Activated CD4-positive, alpha-beta memory T cell treated with anti-CD3 and anti-CD28 coated beads for 36 hours (primary cell): ENCODE measurements at places on chromosomes 12 and 14.

GRCh38 chr12:110534811-110535210, 32.7 kb downstream of the RAD9B start:
- H3K4me1 ChIP-seq, result peaks cover 43% of the 10 kb centered on the region
- H3K27me3 ChIP-seq, result no peaks in the 10 kb centered on the region
- no peak overlapping the region for H3K27ac ChIP-seq
- no peak for DNase-seq
- H3K4me3 ChIP-seq, result no peak overlapping the region

- H3K27me3 ChIP-seq, result peaks cover 3% of the 10 kb centered on the region
- no peak for DNase-seq
Measured at GRCh38 chr14:38404100-38404541, 148.2 kb upstream of the CLEC14A start.

DNA sequence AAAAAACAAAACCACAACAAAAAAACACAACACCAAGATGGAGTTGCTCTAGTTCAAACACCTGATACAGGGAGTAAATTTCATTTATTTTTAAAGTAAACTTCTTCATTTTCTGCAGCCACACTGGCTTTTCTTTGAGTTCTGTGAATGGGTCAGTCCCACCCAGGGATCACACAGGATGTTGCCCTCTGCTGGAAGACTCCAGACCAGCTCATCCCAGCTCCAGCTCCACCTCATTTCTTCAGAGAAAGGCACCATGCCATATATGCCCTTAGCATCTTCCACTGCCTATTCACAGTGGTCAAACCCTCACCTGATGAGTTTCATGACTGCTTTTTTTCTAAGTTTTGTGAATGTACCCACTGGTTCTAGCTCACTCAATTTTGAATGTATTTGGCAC, 8.0 kb downstream of the GLIPR1 start:
- H3K27me3 ChIP-seq, result no peaks in the 10 kb centered on the region
- peaks cover 11% of the 10 kb centered on the region for H3K36me3 ChIP-seq
- H3K4me3 ChIP-seq, result no peak overlapping the region
- no peak overlapping the region for H3K27ac ChIP-seq
- peak; percentile 29 for DNase-seq

- H3K36me3 ChIP-seq, result no peaks in the 10 kb centered on the region
- peaks cover 3% of the 10 kb centered on the region for H3K27me3 ChIP-seq
- no peaks in the 10 kb centered on the region for H3K4me1 ChIP-seq
- H3K27ac ChIP-seq, result no peak overlapping the region
Measured at GRCh38 chr12:15684896-15685658, 104.1 kb downstream of the EPS8 start.

DNA sequence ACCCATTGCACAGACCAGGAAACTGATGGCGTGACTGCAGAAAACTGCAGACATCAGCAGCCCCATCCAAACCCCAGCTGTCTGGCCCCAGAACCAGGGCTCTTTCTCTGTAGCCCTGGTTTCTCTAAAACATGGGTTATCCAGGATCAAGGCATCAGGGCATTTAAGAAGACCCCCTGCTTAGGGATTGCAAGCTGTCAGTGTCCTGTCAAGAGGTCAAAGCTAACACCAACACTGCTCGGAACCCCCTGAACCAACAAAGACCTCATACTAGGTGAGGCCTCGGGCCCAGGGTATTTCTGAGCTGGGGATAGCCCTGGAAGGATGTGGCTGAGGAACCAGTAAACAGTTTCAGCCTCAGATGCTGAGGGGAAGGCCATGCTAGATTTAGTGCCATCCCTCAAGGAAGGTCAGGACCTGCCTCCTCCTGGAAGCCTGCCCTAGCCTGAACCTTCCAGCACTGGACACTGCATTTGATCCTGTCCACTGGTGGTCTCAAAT, 39.2 kb downstream of the BCL11B start:
- peak; percentile 59 for DNase-seq
- peaks cover 94% of the 10 kb centered on the region for H3K4me1 ChIP-seq
- H3K4me3 ChIP-seq, result peak overlapping the region; percentile 76

DNA sequence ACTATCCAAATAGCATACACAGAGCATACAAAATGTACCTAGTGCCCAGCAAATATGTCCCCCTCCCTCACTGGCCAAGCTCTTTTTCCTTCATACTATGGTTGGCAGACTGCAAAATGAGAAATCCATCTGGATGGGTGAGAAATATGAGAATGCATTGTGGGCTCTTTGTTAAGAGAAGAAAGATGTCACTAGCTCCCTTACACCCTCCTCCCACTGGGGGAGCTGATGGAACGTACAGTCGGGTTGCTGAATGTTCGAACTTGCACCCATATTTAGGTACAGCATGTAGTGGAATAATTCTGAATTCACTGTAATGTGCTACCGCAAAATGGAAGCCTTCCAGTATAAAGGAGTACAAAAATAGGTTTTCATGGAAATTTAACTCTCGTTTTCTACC, 377.4 kb downstream of the GRIN2B start:
- DNase-seq, result no peak
- H3K4me1 ChIP-seq, result no peaks in the 10 kb centered on the region
- H3K27me3 ChIP-seq, result no peaks in the 10 kb centered on the region
- no peak overlapping the region for H3K27ac ChIP-seq

DNA sequence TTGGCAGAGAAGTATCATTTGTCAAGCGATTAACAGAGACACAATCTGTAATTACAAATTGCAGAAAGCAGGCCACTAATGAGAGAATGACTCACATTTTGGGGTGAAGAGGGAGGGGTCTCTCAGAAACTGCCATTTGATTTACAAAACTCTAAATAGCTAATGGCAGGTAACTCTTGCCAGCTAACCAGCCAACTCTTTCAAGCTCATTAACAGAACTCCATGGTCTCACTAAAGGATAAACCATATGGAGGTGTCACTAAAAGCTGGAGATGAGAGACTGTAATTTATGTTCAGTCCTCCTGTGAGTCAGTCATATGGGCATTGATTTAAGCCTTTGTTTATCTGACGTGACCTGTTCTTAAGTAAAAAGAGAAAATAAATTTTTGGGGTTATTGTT, 336.4 kb downstream of the FOXG1 start:
- H3K27me3 ChIP-seq, result no peaks in the 10 kb centered on the region
- no peak overlapping the region for H3K27ac ChIP-seq
- no peaks in the 10 kb centered on the region for H3K4me1 ChIP-seq
- no peaks in the 10 kb centered on the region for H3K36me3 ChIP-seq
- no peak overlapping the region for H3K4me3 ChIP-seq

GRCh38 chr14:72891666-72892102, 2.2 kb downstream of the DPF3 start:
- H3K27ac ChIP-seq, result no peak overlapping the region
- peaks cover 36% of the 10 kb centered on the region for H3K27me3 ChIP-seq
- peaks cover 20% of the 10 kb centered on the region for H3K4me1 ChIP-seq
- peak overlapping the region; percentile 76 for H3K4me3 ChIP-seq
- H3K36me3 ChIP-seq, result no peaks in the 10 kb centered on the region
- no peak for DNase-seq

- H3K27ac ChIP-seq, result no peak overlapping the region
- H3K4me3 ChIP-seq, result no peak overlapping the region
- peaks cover 12% of the 10 kb centered on the region for H3K27me3 ChIP-seq
- DNase-seq, result no peak
- peaks cover 2% of the 10 kb centered on the region for H3K4me1 ChIP-seq
Measured at GRCh38 chr14:100589071-100589759, 2.0 kb upstream of the BEGAIN start.

DNA sequence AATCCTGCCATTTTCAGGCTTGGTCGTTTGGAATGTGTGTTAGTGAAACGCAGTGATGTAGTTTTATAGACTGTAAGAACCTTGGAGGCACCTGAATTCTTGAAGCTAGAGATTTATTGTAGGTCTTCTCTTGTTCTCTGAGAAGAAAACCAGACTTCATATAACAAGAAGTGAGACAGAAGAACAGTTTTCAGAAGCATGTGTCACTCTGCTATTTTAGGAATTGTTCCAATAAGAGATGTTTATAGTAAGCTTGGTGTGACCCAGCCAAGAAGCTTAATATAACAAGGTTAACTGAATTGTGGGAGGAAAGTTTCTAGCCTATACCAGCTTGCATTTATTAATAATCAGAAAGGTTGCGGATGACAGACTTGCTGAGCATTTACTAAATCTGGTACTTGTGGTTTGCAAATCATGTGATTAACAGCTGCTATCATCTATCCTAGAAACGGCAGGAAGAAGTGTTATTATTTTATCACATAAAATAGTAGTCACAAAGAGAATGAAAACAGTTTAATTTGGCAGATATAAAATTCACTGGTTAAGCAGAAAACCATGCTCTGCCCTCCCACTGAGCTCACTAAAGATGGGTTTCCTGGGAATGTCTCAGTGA, 49.2 kb upstream of the BCAT1 start:
- no peak overlapping the region for H3K4me3 ChIP-seq
- H3K4me1 ChIP-seq, result peaks cover 27% of the 10 kb centered on the region
- no peaks in the 10 kb centered on the region for H3K27me3 ChIP-seq
- H3K36me3 ChIP-seq, result no peaks in the 10 kb centered on the region
- peak overlapping the region; percentile 21 for H3K27ac ChIP-seq

- no peak overlapping the region for H3K4me3 ChIP-seq
- H3K4me1 ChIP-seq, result no peaks in the 10 kb centered on the region
- no peak for DNase-seq
- peaks cover 15% of the 10 kb centered on the region for H3K36me3 ChIP-seq
- H3K27me3 ChIP-seq, result no peaks in the 10 kb centered on the region
Measured at GRCh38 chr14:101925152-101925551, 39.2 kb upstream of the DYNC1H1 start.

DNA sequence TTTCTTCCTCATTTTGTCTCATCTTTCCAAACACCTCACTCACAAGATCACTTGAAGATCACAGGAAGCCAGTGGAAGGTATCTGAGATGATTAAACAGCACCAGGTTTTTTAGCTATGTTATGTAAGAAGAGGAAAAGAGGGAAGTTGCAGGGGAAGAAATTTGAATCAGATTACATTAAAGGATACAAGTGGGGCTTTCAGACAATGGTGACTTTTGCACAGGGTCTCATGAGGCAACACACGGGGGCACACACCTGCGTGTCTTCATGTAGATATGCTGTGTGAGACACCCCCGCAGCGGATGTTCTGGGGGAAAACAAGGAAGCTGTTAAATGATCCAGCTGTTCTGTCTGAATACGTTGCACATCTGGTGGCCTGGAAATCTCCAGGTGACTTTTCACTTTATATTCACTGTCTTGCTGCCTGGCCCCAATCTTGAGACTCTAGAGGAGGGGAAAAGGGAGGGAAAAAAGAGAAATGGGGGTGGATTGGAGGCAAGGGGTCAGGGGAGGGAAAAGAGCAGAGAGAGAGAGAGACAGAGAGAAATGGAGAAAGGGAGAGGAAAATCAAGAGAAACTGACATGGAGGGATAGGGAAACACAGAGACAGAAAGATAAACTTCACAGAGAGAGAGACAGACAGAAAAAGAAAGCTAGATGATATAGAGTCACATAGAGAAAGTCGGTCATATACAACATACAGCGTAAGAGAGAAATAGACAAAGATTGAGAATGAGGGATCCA, 36.3 kb upstream of the PPP1CC start:
- H3K4me3 ChIP-seq, result peak overlapping the region; percentile 46
- H3K4me1 ChIP-seq, result peaks cover 78% of the 10 kb centered on the region
- H3K36me3 ChIP-seq, result no peaks in the 10 kb centered on the region
- no peak for DNase-seq
- no peaks in the 10 kb centered on the region for H3K27me3 ChIP-seq

DNA sequence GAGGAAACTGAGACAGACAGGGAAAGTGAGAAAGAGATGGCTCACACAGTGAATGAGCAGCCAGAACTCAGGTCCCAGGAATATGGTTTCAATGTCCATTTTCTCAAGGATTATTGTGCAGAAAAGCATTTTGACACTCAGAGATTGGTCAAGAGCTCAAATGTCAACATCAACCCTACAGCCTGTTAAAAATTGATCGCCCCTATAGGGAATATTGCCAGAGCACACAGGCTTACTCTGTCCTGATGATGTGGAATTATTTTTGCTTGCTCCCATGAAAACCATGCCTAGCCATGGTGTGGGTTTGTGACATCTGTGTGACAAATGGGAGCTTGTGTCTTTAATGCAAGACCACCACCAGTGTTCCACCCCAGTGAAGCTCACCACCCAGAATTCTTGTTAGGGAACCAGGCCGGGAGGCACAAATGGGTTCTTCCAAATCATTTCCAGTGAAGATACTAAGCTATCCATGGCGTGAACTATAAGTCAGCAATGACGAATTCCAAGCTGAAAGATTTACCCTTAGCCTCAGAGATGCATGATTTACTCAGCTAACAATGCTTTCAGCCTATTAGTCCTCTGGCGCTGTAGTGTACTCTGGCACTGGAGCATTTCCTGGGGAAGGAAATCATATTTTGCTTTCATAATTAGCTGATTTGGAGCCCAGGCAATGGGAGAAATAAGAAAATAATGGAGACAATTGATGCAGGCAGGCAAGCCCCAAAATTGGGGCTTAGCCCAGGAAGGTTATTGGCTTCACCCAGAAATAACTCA, 1188.2 kb upstream of the TMEM132C start:
- no peak overlapping the region for H3K27ac ChIP-seq
- no peak overlapping the region for H3K4me3 ChIP-seq
- H3K27me3 ChIP-seq, result peaks cover 17% of the 10 kb centered on the region
- H3K36me3 ChIP-seq, result no peaks in the 10 kb centered on the region

DNA sequence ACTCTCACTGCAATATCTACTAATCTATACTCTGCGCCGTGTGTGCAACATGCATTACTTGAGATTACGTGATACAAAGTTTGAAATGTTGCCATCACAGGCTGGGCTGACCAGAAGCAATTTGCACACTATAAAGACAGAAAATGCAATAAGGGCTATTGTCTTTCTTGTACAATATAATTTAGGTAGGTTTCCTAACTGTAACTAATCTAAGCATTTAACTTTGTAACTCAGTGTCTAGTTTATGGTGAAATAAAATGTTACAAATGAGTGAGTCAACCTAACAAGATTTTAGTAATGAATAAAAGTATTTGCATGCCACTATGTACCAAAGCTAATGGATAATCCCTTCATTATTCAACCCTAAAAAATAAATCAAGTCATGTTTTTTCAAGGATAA, 57.8 kb downstream of the LRP6 start:
- no peak overlapping the region for H3K4me3 ChIP-seq
- DNase-seq, result no peak
- H3K27me3 ChIP-seq, result peaks cover 8% of the 10 kb centered on the region
- no peaks in the 10 kb centered on the region for H3K36me3 ChIP-seq
- H3K4me1 ChIP-seq, result peaks cover 13% of the 10 kb centered on the region

- DNase-seq, result no peak
- peak overlapping the region; percentile 92 for H3K27ac ChIP-seq
- peaks cover 9% of the 10 kb centered on the region for H3K36me3 ChIP-seq
Measured at GRCh38 chr12:26941215-26941594, 2.9 kb downstream of the FGFR1OP2 start.

GRCh38 chr14:28652782-28653181, 113.8 kb upstream of the FOXG1 start:
- H3K36me3 ChIP-seq, result no peaks in the 10 kb centered on the region
- no peak for DNase-seq
- H3K4me3 ChIP-seq, result no peak overlapping the region
- no peak overlapping the region for H3K27ac ChIP-seq
